ENCODE measurements at places on chromosomes 7 and 10.

DNA sequence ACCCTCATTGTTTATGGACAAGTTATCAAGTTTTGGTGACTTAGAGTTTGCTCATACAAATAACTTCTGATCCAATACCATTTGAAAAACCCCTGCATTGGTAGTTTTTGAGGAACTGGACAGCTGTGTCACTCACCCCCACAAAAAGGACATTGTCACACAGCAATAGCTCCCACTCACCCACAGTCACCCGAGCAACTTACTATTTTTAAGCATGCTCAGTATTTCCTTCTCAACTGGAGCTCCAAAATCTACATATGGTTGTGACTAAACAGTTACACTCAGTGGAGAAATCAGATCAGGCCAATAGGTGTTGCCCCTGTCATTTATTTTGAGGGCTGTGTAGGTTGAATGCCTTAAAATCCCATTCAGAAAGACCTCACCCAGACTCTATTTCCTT lies 165.2 kb upstream of the AUTS2 start:
- DNase-seq, result no peak

GRCh38 chr10:72088889-72089575 lies 681 bp upstream of the SPOCK2 start:
- peak; percentile 60 for DNase-seq

DNA sequence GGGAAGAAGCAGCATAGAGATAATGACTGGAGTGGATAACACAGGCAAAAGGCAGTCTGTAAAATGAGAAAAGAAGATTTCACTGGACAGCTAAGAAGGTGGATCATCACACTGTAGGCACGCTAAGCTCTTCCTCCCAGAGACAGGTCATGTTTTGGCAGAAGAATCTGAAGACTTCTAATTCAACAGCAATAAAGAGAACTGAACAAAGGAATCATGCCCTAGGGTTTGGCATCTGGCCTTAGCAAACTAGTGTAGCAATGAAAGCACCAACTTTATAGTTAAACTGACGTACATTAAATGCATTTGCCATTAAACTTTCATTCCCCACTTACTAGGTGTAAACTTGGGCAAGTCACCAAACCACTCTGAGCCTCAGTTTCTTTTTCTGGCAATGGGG lies 84.4 kb upstream of the SEM1 start:
- DNase-seq, result no peak

GRCh38 chr7:77698042-77698625 lies 1.9 kb downstream of the RSBN1L start:
- no peak for DNase-seq

Measured in neural progenitor cell (in vitro differentiated cells).